ENCODE measurements at places on chromosomes 3 and 15. TPM values are rescaled to one million over a fixed set of nuclear protein-coding genes. Genes with fewer than 3 reads are reported as not detected.

Gene IGSF10
- total RNA-seq, result 13.1 TPM

Gene ADAMTS7
- 7.6 TPM for total RNA-seq

Gene SKOR1
- 1.6 TPM for total RNA-seq

- no peak for DNase-seq
Observed at GRCh38 chr15:59177317-59177660, 29.4 kb upstream of the LDHAL6B start.

- DNase-seq, result peak; percentile 99
Observed at GRCh38 chr3:188947401-188948280, 224.1 kb upstream of the TPRG1 start.

DNA sequence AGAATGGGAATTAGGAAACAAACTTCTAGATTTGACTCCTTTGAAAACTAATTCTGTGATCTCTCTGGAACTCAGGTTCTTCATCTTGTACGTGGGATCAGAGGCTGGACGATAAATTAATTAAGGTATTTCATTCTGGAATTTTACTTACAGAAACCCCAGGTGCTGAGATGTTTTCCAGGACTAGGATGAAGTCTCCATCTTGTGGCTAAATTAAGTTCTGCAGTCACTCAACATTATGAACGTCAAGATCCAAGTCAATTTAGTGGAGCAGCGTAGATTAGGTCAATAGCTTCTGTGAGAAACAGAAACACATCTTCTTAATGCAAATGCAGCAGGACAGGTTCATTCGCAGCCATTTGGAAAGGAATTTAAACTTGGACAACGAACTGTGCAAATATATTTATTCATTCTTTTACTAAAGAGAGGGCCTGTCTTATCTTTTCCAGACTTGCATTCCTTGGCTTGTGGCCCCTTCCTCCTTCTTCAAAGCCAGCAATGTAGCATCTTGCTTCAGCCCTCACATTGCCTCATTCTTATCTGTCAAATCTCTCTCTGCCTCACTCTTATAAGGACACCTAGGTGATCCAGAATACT is 26.7 kb upstream of the TMC3 start:
- DNase-seq, result peak; percentile 36

GRCh38 chr3:128770387-128770786 is 44.4 kb downstream of the RAB7A start:
- DNase-seq, result no peak

DNA sequence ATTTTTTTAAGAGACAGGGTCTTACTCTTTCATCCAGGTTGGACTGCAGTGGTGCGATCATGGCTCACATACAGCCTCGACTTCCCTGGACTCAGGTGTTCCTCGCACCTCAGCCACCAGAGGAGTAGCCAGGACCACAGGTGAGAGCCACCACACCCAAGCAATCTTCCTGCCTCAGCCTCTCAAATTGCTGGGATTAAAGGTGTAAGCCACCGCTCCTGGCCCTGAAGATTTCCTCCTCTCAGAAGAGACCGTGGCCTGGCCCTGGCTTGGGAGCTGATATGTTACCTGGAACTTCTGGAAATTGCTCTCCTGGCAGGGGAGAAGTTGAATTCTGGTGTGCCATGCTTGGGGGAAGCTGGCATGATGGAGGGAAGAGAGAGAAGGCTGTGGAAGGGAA is 36.2 kb downstream of the PPCDC start:
- DNase-seq, result no peak

GRCh38 chr3:66073464-66074141 is 34.9 kb upstream of the MAGI1 start:
- peak; percentile 49 for DNase-seq

GRCh38 chr3:197953325-197953724 is 3.3 kb downstream of the RPL35A start:
- no peak for DNase-seq

Measured in spinal cord (tissue), 10 donors.